ENCODE measurements at places on chromosomes 11 and 22.

DNA sequence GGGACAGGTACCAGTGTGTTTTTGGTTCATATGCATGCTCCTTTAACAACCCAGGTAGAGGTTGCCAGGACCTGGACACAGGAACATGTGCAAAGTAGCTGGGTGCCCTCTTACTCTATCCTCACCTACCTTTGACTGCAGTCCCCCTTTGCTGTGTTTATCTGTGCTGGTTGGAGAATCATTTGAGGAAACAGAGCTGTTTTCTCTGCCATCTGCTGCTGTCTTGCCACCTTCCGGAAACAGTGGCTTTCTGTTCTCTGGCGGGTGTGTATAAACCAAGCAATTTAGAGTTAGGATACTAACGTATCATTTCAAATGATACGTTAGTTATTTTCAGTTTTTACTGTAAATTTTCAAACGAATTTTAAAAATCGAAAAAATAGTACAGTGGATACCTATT, 171.9 kb upstream of the TTC12 start:
- DNase-seq: no peak

DNA sequence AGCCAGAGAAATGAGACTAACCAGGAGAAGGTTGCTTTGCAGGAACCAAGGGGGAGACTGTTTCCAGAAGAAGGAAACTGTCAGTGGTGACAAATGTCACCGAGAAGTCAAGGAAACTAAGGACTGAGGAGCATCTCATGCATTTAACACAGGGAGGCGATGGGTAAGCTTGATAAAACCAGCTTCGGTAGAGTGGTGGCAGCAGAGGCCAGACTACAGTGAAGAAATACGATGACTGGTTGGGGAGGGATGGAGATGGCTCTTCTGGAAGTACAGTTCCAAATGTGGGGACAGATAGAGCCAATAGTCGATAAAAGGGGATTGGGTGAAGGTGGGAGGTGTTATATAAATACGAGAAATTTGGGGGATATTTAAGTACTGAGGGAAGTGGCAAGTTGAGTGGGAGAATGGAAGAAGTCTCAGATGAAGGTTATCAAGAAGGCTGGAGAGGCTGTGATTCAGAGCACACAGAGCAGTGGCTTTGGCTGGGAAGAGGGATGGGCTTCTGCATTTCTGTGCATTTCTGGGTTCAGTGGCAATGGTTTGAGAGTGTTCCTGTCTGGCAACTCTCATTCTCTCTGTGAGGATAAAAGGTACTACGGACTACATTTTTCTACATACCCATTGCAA, 29.2 kb downstream of the SC5D start:
- peak; percentile 20 for DNase-seq

DNA sequence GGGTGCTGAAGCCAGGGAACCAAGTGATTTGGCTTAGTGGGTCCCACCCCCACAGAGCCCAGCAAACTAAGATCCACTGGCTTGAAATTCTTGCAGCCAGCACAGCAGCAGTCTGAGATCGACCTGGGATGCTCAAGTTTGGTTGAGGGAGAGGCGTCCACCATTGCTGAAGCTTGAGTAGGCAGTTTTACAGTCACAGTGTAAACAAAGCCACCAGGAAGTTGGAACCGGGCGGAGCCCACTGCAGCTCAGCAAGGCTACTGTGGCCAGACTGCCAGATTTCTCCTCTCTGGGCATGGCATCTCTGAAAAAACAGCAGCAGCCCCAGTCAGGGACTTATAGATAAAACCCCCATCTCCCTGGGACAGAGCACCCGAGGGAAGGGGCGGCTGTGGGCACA, 424.1 kb upstream of the TENM4 start:
- no peak for DNase-seq

GRCh38 chr22:29382580-29383302, 5.6 kb downstream of the AP1B1 start:
- DNase-seq: no peak

GRCh38 chr11:8871962-8872361, 39.0 kb upstream of the AKIP1 start:
- no peak for DNase-seq

- peak; percentile 38 for DNase-seq
Observed at GRCh38 chr11:63682066-63683021, 1.0 kb downstream of the RTN3 start.

GRCh38 chr11:70862093-70862492, 390.3 kb downstream of the SHANK2 start:
- peak; percentile 15 for DNase-seq
